ENCODE measurements at places on chromosomes 11 and 22. TPM values are rescaled to one million over a fixed set of nuclear protein-coding genes. Genes with fewer than 3 reads are reported as not detected.

- DNase-seq: no peak
Measured at GRCh38 chr11:119983240-119983732, 154.6 kb downstream of the TRIM29 start.

DNA sequence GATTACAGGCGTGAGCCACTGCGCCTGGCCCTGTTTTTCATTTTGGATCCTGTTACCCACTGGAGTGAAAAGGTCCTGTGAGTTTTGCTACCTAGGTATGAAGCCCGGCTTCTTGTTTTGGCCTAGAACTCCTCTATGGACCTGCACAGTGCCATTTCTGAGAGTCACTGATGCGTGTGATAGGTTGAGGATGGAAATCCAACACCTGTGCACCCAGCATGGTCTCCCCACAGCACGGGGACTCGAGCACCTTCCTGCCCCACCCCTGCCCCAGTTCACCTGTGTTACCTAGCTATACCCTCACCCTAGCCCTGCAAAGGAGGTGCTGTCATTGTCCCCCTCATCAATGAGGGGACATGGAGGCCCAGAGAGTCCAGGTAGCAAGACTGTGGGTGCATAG, 5.1 kb downstream of the FBLN1 start:
- DNase-seq: no peak

GRCh38 chr11:124359566-124359965, 24.7 kb downstream of the OR8B2 start:
- DNase-seq: no peak

Gene GP1BB
- not detected for polyA plus RNA-seq

Gene OR2D2
- polyA plus RNA-seq: not detected

Gene DSCAML1
- 0.25 TPM for polyA plus RNA-seq

DNA sequence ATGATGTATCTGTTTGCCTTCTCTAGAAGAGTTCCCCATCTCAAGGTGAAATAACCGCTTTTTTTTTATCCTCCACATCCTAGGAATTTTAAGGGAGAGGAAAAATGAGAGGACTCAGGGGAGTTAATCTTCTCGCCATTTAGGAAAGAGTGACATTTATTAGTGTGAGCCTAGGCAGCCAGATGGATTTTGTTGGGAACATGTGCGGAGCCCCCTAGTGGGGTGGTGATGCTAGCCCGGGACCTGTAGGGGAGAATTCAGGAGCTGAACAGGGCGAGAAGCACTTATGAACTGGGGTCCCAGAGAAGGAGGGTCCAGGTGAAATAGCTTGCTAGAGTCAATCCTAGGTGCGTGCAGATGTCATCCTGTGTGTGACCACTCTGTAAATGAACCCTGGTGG, 10.7 kb downstream of the IL17RA start:
- no peak for DNase-seq

Gene ZP1
- not detected for polyA plus RNA-seq

DNA sequence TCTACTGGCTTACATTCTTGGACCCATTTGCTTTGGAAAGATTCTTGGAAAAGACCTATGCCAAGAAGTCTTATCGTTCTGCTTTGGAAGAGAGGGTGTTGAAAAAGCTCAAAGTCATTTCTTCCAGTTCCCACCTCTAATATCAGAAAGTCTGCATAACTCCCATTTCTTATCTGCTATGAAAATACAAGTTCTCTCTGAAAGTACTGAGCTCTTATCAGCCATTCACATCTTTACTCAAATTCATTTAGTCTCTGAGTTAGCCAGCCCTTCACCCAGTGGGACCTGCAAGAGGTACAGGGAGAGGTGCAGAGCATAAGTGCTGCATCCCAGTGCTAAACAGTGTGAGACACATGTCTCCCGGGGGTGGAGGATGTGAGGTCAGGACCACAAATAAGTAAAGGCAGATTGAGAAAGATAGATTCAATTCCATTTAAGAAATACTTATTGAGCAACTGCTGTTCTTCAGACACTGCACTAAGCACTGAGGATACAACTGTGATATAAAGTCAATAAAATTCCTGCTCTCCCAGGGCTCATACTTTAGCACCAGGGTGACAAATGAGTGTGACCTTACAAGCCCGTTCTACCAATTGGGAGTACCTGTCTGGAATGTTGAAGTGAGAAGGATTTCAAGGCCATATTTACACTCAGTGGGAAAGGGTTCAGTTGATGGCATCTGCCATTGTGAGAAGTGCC, 76.7 kb downstream of the PISD start:
- no peak for DNase-seq

Gene OR8B3
- not detected for polyA plus RNA-seq

DNA sequence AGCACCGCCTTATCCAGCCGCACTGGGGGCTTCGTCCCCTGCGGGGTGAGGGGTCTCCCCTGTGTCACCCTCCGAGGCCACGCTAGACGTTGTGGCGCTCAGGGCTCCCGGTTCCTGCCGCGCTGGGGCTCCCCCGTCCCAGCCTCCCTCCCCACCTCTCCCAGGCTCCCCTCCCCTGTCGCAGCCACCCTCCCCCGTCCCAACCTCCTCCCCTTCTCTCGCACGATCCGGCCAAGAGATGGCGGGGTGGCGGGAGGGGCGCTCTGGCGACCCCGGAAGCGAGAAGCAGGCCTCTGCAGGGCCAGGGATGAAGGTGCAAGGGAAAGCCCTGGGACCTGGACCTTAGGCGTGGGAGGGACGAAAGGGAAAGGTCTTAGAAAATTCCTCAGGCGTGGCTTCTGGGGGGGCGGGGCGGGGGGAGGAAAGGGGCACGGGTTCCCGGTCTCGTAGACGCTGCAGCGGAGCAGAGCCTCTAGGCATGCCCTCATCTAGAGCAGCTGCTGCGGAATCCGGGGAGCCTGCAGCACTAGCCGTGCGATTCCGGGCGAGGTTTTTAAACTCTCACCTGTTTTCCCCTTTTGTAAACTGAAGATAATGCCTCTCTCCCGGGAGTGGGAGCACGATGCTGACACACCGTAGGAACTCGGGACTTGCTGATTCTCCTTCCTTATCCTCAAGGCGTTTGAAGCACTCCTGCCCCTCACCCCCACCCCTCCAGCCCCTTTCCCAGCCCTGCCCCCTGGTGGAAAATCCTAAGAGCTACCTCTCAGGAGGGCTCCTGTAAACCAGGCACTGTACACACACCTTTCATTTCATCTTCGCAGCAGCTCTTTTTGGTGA, 14.4 kb downstream of the KCNJ5 start:
- peak; percentile 26 for DNase-seq

DNA sequence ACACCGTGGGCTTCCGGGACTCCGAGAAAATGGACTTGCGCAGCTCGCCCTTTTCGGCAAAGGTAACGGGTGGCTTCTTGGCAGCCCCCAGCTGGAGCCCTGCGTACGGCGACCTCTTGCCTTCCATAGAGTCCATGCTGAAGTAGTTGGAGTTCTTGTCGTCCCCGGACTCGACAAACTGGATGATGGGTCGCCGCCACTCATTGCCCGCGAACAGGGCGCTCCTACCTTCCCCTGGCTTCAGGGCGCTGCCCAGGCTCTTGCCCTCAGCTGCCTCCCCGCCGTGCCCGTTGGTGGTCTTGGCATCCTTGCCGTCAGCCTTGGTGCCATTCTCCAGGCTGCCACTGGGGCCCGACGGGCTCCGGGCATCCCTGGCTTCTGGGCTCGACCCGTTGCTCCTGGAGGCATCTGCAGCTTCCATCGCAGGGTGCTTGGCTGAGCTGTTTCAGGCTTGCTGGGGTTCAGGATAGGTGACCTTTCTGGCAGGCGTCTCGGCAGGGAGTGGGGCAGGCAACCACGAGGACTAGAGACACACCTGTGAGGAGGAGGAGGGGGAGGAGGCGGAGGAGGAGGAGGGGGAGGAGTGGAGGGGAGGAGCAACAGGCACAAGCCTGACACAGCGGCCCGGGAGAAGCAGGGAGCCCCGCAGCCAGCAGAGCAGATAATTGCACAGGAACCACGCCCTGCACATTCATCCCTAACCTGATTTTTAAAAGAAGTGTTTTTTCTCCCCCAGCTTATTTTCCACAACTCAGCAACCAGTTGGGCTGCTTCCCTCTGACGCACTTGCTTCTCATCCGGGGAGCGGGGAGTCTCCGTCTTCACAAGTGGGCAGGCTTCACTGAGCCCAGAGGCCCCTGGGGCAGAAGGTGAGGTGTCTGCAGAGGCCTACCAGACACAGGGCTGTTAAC, at the start of gene TRIM29:
TSS of gene TRIM29 (minus strand) at position 503 of the 911 bp plus-strand sequence. CDS start at position 421, 82 bp downstream.
- no peak for DNase-seq

- no peak for DNase-seq
Measured at GRCh38 chr22:35204807-35205775, 52.2 kb upstream of the HMGXB4 start.

Gene SPDYC
- not detected for polyA plus RNA-seq

- DNase-seq: no peak
Measured at GRCh38 chr11:19905280-19905853, 192.7 kb downstream of the NAV2 start.

- DNase-seq: no peak
Measured at GRCh38 chr11:60776167-60776566, 9.0 kb upstream of the MS4A10 start.

Gene ARHGEF17
- not detected for polyA plus RNA-seq

DNA sequence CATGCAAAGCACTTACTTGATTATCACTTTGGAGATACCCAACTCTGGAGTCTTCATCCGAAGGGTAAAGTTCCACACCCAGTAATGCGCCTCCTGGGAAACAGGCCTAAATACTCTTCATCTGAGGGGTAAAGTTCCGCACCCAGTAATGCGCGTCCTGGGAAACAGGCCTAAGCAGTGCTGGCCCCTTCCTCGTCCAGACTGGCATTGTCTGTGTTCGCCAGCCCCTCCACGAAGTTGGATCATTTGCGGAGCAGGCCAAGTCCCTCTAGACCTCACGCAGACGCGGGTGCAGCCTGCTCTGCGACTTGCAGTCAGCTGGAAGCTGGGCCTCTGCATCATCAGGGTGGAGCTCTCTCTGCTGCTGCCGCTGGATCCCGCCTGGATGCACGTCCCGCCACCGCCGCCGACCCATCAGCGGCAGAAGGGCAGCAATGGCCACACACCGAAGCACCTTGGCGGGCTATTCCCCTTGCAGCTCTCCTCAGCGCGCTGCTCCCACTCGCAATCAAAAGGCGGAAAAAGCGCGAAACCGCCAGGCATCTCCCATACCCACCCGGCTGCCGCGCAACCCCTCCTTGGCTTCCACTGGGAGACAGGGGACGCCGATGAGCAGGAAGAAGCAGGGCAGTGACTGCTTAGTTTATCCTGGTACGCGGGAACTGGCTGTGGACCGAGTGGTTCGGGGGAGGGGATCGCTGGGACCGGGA, 34.1 kb upstream of the GLYATL1 start:
- DNase-seq: no peak

DNA sequence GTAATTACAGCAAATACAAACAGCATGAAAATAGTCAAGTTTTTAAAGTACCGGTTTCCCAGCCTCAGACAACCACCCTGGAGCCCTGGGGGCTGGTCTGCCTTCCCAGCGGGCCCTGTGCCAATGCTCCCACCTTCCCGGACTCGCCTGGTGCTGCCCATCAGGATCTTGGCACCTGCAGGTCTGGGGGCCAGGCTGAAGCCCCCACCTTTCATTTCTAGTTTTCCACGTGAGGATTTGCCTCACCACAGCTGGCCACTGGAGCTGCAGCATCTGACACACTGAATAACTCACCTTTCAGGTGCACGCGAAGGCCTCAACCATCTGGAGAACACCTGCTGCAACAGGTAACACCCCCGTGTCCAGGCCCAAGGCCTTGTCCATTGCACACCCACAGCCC, 108.7 kb upstream of the THY1 start:
- DNase-seq: no peak

- DNase-seq: no peak
Measured at GRCh38 chr11:69267395-69267805, 26.6 kb upstream of the MYEOV start.

DNA sequence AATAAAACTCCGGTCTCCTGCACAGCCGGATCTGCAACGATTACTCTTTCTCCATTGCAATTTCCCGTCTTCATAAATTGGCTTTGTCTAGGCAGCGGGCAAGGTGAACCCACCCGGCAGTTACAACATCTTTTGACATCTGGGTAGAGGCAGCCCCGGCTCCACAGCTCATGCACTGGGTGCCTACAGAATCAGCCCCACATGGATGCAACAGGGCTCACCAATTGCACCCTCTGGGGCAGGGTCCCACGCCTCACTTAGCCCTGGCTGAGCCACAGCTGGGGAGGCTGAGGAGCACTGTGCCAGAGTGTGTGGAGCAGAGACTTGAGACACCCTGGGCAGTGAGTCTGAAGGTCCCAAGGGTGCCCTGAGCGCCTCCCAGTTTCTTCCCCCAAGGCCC, 710.2 kb downstream of the TBC1D22A start:
- no peak for DNase-seq

DNA sequence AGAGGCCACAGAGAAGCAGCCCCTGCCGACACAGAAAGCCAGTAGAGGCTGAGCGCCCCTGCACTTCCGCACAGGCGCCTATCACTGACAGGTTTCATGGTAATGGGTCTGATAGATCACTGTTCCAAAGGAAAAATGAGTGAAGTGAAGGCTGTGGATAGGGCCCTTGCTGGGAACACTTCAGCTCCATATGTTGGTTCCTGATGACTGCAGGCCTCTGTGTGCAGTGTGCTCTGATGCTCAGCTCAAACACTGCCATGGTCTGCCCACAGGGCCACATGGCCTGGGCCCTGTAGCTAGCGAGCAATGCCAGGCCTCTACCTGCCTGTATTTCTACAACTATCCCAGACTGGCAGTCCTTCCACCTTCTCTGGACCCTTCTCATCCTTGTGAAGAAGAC, 62.7 kb upstream of the CLTCL1 start:
- DNase-seq: no peak

DNA sequence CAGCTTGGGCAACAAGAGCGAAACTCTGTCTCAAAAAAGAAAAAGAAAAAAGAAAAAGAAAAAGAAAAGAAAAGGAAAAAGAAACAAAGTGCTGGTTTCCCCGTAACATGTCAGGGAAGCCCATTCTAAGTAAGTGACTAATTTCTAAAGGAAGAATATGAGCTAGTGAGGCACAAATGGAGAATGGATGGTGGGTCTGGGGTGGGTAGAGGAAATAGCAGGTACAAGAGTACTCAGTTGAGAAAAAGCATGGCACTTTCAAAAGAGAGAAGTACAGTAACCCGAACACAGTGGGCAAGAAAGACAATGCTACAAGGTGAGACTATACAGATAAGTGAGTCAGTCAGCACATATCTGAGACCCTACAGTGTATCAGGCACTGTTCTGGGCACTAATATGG, 4.5 kb downstream of the MAJIN start:
- no peak for DNase-seq

DNA sequence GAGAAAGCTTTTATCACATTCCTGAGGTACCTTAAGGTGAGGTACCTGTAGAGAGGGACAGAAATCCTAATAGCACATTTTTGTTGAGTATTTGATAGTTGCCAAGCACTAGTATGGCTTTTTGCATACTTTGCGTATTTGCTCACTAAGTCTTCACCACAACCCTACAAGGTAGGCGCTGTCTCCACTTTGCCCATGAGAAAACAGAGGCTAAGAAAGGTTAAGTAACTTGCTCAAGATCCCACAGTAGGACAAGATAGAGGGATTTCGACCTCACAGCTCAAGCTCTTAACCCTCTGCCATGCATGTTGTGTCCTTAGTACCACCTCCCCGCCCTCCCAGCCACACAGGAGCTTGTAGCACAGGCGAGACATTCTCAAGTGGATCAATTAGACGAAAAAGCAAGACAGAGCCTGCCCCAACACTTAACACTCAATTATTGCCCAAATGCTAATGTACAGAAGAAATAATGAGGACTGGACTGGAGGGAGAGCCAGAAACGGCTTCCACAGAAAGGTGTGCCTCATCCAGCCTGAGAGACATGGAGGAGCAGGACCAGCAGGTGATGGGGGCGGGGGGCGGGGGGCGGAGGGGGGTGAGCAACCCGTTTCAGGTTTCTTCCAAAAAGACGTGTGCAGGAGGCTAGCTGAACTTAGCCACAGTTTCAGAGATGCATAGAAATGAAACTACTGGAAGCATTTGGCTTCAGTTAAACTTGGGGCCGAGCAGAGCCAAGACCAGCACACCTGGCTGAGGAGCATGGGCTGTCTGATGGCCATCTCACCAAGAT, 26.7 kb upstream of the CD44 start:
- DNase-seq: no peak

Data from CD4-positive, CD25-positive, alpha-beta regulatory T cell (primary cell).